Cerebellar nuclear complex (tissue), 1 donor: ENCODE measurements at places on chromosomes 3 and 15.

DNA sequence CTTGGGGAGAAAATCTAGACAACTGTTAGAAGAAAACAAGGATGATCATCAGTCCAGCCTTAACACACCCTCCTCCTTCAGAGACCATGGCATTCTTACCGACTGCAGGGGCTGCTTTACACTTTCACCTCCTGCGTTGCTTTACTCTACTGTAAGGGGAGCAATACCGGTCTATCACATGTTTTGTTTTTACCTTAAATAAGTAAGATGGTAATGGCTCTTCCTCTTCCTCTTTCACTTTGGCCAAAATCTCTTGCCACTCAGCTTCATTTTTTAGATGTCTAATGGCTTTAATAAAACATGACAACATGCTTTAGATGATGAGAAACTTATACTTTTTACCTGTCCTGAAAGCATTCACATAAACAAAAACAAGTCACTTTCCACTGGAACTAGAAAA, 33.4 kb upstream of the STIMATE start:
- no peak for DNase-seq

- DNase-seq = no peak
These were observed 45.4 kb upstream of the TIPARP start for GRCh38 chr3:156628836-156629618.

DNA sequence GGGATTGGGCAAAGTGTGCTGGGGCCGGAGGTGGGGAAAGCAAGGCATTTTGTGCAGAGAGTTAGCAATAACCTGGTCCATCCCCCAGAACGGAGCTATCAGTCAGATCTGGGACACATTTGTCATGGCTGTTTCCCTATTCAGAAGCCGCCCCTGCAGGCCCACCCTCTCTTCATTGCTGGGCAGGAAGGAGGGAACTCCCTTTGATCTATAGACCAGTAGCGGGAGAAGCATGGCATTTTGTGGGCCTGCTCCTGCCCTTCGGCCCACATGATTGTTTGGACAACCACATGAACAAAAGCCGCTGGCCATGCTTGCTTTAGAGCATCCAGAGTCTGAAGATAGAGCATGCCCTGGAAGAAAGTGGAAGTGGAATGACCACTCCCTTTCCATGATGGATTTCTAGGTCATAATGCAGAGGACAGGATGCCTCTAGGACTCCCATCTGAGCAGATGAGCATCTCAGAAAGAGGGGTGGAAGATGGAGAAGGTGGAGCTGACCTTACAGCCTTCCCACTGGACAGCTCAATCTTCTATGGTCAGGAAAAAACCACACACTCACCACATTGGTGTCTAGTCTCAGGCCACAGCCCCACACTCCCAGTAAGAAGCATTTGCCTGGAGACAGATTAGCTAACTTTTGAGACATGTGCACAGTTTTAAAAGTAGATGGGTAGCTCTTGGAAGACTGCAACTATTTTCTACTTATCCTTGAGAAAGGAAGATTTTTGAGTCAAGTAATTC, 11.9 kb upstream of the LRTM1 start:
- DNase-seq = no peak

- DNase-seq = no peak
These were observed 56.3 kb downstream of the PDZRN3 start for GRCh38 chr3:73568371-73568862.

DNA sequence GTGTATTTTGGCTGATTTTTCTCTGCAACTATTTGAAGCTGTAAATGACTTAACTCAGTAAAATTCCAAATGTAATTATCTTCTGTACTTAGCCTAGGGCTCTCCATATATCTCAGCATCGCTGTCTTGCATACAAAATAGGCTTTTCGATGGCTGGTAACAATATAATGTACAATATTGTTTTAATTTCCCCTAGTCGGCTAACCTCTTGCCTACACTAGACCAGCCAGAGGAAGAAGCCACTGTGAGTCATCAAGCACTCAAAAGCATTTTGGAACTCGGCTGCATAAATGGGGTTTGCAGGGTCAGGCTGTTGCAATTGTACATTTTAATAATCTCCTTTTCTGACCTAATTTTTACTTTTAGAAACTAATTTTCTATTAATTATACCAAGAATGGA, 583.8 kb downstream of the FOXP1 start:
- no peak for DNase-seq

DNA sequence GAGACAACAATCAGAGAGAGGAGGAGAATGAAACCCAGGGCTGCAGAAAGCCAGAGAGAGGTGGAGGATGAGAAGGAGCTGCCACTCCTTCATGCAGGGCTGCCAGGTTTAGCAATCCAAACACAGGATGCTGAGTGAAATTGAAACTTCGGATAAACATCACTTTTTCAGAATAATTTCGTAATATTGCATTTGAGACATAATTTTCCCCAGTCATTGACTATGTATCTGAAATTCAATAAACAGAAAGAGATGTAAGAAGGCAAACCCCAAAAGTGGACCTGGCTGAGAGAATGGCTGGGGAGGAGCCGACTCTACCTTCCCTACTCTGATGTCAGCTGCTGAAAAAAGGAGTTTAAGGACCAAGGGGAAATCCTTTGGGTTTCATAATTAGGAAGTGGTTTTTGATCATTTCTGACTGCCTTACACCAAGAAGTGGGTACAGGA, 33.8 kb downstream of the SLC9A9 start:
- DNase-seq = no peak

DNA sequence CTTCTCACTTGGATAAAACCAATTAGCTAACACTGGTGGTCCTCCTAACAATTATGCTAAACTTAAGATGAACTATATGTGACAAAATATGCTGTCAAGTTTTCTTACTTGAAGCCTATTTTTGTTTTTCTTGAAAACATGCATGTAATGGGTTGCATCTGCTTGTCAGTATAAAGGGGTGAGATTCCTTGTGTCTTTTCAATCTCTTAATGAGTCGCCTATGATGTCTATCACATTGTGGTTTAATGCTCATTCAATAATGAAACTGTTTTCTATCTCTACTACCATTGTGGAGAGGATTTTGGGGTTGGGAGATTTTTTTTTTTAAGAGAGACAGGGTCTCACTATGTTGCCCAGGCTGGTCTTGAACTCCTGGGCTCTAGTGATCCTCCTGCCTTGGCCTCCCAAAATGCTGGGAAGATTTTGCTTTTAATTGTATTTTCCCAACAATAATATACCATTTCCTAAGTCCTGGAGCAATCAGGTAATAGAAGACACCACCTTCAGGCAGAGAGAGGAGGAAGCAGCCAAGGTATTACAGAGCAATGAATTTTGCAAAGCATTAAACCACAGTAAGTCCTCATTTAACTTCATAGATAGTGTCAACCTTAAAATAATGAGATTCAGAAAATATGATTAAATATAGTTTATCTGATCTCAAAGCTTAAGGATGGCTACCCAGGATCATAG, 17.4 kb upstream of the TRMT10C start:
- DNase-seq = no peak

DNA sequence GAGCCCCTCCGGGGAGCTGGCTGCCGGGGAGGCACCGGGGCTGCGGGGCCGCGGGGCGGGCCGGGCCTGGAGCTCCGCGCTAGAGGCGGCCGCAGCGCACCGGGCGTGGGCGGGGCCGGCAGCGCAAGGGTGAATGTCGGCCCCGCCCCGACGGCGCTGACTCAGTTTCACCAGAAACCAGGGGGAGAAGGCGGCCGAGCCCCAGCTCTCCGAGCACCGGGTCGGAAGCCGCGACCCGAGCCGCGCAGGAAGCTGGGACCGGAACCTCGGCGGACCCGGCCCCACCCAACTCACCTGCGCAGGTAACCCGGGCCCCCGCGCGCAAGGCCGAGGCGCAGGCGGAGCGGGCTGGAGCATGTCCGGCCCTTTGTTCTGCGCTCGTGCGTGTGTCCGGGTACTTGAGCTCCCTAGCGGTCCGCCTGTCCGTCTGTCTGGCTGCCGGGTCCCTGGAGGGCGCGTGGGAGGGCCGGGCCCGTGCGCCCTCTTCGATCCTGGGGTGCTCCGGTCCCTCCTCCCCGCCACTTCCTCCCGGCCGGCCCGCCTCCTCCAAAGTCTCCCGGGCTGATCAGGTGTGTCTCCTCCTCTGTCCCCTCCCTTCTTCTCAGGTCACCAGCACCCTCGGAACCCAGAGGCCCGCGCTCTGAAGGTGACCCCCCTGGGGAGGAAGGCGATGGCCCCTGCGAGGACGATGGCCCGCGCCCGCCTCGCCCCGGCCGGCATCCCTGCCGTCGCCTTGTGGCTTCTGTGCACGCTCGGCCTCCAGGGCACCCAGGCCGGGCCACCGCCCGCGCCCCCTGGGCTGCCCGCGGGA, at the start of gene SPINT1:
TSS of gene SPINT1 (plus strand) at position 164 of the 811 bp plus-strand sequence. CDS start at position 671, 507 bp downstream.
- no peak for DNase-seq

- no peak for DNase-seq
These were observed 60.2 kb upstream of the CDAN1 start for GRCh38 chr15:42796955-42797782.

DNA sequence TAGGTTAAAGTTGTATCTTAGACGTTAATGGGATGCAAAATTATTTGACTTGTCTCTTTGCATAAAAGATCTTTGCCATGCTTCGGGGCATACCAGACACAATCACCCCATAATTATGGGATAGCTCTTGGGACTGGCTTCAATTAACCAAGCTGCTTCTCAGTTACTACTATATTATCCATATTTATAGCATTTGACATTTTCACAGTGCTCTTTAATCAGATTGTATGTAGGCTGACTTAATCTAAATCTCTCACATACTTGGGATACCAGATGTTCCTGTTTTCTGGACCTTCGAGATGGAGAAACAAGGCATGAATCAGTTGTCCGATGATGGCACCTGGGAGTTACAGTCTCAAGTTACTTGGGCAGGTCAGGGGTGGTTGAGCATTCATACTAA, 27.2 kb upstream of the ABHD17C start:
- DNase-seq = no peak

DNA sequence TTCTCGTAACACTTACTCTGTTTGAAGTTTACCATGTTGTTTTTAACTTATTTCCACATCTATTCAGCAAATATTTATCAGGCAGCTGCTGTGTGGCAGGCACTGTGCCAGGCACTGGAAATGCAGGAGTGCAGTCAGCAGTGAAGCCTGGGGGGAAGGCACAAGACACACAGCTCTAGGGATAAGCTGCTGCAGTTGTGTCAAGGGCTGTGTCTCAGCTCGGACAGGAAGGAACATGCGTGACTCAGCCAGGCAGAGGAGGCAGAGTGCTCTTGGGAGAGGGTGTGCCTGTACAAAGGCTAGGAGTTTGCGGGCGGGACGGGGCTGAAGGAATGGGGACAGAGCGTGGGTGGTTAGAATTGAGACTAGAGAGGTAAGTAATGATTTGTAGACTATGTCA, 24.7 kb downstream of the LYSMD4 start:
- no peak for DNase-seq

- no peak for DNase-seq
These were observed 7.4 kb upstream of the EIF4A2 start for GRCh38 chr3:186775999-186776398.

DNA sequence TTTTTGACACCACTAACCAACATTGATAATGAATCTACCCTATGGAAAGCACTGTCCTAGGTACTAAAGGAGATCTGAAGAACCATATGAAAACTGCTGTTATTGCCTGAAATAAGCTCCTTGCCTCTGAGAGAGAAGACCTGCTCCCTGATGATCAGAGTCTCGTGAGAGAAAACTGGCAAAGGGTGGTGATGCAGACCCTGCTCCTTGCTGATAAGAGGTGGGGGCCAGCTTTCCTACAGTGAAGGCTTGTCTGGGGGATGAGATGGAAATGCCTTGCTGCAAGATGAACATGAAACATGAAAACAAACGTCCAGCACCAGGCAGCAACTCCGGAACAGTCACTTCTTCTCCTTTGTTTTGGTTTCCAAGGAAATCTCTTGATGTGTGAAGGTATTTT, 31.9 kb downstream of the RASGRP1 start:
- no peak for DNase-seq

DNA sequence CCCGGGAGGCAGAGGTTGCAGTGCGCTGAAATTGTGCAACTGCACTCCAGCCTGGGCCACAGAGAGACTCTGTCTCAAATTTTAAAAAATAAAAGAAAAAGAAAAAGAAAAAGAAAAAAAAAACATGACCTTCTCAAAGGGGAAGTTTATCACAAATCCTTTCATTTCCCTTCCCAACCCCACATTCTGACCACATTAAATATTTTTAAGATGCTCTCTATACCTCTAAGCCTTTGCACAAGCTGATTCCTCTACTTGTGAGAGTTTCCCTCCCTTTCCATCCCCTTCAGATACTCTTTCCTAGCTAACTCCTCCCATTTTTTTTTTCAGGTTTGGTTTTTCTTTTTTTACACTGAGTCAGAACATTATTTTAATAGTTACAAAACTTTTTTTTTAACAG, 4.0 kb downstream of the HIGD1A start:
- DNase-seq = no peak

DNA sequence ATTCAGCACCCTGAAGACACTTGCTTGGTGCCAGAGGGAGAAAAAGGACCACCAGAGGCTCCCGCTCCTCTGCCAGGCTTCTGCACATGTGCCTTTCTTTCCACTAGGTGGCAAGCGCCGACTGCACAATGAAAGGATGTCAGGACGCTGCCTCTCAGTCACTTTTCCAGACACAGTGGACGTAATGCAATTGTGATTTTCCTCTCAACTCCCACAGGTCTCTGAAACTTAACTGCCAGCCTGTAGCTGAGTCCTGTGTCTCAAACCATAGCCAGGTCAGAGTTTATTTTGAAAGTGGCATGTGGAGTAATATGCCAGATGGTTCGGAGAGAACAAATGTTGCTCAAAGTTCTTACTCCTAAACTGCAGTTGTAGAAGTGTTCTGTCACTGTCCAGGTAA, 162.9 kb downstream of the ITPR1 start:
- no peak for DNase-seq

DNA sequence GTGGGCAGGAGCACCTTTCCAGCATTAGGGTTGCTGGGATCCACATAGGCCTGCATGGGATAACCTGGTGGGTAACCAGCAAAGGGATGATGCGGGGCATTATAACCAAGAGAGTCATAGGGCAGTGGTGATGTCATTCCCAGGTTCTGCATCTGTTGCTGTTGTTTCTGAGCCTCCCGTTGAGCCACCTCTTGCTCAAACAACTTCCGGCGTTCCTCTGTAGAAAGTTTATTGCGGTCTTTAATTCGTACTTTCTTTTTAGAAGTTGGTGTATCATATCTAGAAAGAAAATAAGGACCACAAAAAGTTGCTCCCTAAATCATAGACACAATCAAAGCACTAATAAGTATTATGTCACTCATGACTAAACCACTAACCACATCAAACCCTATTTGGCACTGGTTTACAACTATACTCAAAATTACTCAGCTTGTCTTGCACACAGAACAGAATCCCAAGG, 77.8 kb downstream of the NBEAL2 start:
- no peak for DNase-seq

GRCh38 chr3:170350515-170351413, 6.8 kb upstream of the SKIL start:
- DNase-seq = no peak

- no peak for DNase-seq
These were observed 40.9 kb upstream of the IDH2 start for GRCh38 chr15:90143166-90143655.
